ENCODE measurements at places on chromosomes 1 and 21. TPM values are rescaled to one million over a fixed set of nuclear protein-coding genes. Genes with fewer than 3 reads are reported as not detected.

FAM177B gene
- total RNA-seq = 0.57 TPM

IL22RA1 gene
- total RNA-seq = 1.6 TPM

GPR61 gene
- 0.30 TPM for total RNA-seq

LAMB3 gene
- total RNA-seq = 19.7 TPM

OR6N1 gene
- total RNA-seq = not detected

ATP6V1G3 gene
- total RNA-seq = not detected

BLZF1 gene
- total RNA-seq = 40.2 TPM

GNB1 gene
- total RNA-seq = 89.2 TPM

UBXN10 gene
- not detected for total RNA-seq

OR2L3 gene
- total RNA-seq = not detected

ARHGAP29 gene
- total RNA-seq = 19.8 TPM

KCNQ4 gene
- total RNA-seq = 0.74 TPM

ZNF697 gene
- 3.2 TPM for total RNA-seq

LRRIQ3 gene
- 2.6 TPM for total RNA-seq

NBPF3 gene
- total RNA-seq = 3.1 TPM

GJC2 gene
- total RNA-seq = 0.72 TPM

CHIA gene
- total RNA-seq = not detected

C1orf56 gene
- total RNA-seq = 6.1 TPM

FALEC gene
- total RNA-seq = not detected

LGR6 gene
- total RNA-seq = 0.46 TPM

TRIM46 gene
- 0.43 TPM for total RNA-seq

UCHL5 gene
- total RNA-seq = 78.0 TPM

RXFP4 gene
- total RNA-seq = not detected

NCAM2 gene
- total RNA-seq = 14.0 TPM

SEMA6C gene
- total RNA-seq = 1.2 TPM

NTNG1 gene
- total RNA-seq = 0.27 TPM

HSD11B1 gene
- not detected for total RNA-seq

TIAM1 gene
- 2.7 TPM for total RNA-seq

C1orf53 gene
- total RNA-seq = 8.9 TPM

ACOT11 gene
- 0.07 TPM for total RNA-seq

TDRD5 gene
- 0.10 TPM for total RNA-seq

IQCC gene
- total RNA-seq = 2.9 TPM

OR6K3 gene
- total RNA-seq = not detected

SPOCD1 gene
- total RNA-seq = 0.81 TPM

TCHHL1 gene
- not detected for total RNA-seq

C1orf185 gene
- total RNA-seq = not detected

LDLRAD1 gene
- total RNA-seq = not detected

ELF3 gene
- total RNA-seq = 0.99 TPM

CAMK2N1 gene
- total RNA-seq = 2.2 TPM

DIO1 gene
- total RNA-seq = not detected

S100A2 gene
- 4.0 TPM for total RNA-seq

HIPK1 gene
- total RNA-seq = 15.6 TPM

NR1I3 gene
- not detected for total RNA-seq

ELK4 gene
- 41.8 TPM for total RNA-seq

ADGRL4 gene
- total RNA-seq = 0.09 TPM

CLCA1 gene
- not detected for total RNA-seq

S100A12 gene
- not detected for total RNA-seq

DAB1 gene
- 0.17 TPM for total RNA-seq

AMY2A gene
- not detected for total RNA-seq

Data from NCI-H460 (cell line).